ENCODE measurements at places on chromosomes 13 and 19.

DNA sequence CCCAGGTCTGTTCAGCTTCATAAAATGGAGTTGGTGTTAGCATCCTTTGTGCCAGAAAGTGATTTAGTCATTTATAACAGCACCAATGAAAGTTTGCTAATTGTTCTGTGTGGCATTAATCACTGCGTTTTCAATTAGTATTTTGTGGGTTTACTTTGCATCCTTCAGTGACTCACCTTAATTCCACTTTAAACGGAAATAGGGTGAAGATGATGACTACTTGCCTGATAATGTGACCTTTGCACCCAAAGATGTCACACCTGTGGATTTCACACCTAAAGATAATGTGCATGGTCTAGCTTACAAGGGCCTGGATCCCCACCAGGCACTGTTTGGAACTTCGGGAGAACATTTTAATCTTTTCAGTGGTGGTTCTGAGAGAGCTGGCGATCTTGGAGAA is 15.0 kb downstream of the GPATCH1 start:
- H3K27me3 ChIP-seq: no peaks in the 10 kb centered on the region
- no peaks in the 10 kb centered on the region for H3K4me1 ChIP-seq
- DNase-seq: no peak
- H3K27ac ChIP-seq: no peak overlapping the region
- H3K4me3 ChIP-seq: no peak overlapping the region

DNA sequence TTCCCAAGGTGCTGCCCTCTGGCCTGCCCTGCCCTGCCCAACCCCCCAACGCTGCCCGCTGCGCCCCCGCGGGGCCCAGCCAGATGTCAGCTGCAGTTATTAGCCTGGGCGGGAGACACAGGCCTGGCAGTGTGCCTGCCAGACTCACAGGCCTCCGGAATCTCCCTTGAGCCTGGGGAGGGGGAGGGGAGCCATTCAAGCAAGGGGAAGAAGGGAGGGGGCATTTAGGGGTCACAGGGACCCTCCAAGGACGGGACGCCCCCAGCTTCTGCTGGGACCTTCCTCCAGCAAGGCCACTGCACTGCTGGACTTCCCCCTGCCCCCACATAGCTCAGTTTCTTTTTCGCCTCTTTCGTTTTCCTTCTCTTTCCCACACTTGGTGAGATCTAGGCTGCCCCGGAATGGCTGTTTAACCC is 2.6 kb upstream of the JUNB start:
- peaks cover 8% of the 10 kb centered on the region for H3K36me3 ChIP-seq
- H3K27me3 ChIP-seq: peaks cover 7% of the 10 kb centered on the region
- H3K27ac ChIP-seq: peak overlapping the region; percentile 89
- H3K4me3 ChIP-seq: peak overlapping the region; percentile 80

GRCh38 chr13:67223742-67224141 is 6.4 kb downstream of the PCDH9 start:
- DNase-seq: no peak
- H3K36me3 ChIP-seq: no peaks in the 10 kb centered on the region
- H3K27ac ChIP-seq: no peak overlapping the region
- no peaks in the 10 kb centered on the region for H3K4me1 ChIP-seq
- no peaks in the 10 kb centered on the region for H3K27me3 ChIP-seq
- H3K4me3 ChIP-seq: no peak overlapping the region

GRCh38 chr19:5935473-5936291 is 21.6 kb downstream of the CAPS start:
- no peaks in the 10 kb centered on the region for H3K4me1 ChIP-seq
- DNase-seq: no peak
- no peaks in the 10 kb centered on the region for H3K27me3 ChIP-seq
- peaks cover 25% of the 10 kb centered on the region for H3K36me3 ChIP-seq
- H3K27ac ChIP-seq: no peak overlapping the region

GRCh38 chr13:40410315-40410714 is 256.1 kb downstream of the FOXO1 start:
- H3K4me3 ChIP-seq: no peak overlapping the region
- no peak for DNase-seq
- H3K27ac ChIP-seq: no peak overlapping the region
- H3K27me3 ChIP-seq: peaks cover 5% of the 10 kb centered on the region
- H3K36me3 ChIP-seq: peaks cover 6% of the 10 kb centered on the region
- no peaks in the 10 kb centered on the region for H3K4me1 ChIP-seq
